ENCODE measurements at places on chromosomes 12 and 14.

GRCh38 chr14:51889851-51890250, 29.4 kb downstream of the GNG2 start:
- no peak for DNase-seq

GRCh38 chr12:2958432-2959191, 585 bp upstream of the TEAD4 start:
- peak; percentile 55 for DNase-seq

- no peak for DNase-seq
Measured at GRCh38 chr12:50201987-50202521, 34.9 kb upstream of the CERS5 start.

DNA sequence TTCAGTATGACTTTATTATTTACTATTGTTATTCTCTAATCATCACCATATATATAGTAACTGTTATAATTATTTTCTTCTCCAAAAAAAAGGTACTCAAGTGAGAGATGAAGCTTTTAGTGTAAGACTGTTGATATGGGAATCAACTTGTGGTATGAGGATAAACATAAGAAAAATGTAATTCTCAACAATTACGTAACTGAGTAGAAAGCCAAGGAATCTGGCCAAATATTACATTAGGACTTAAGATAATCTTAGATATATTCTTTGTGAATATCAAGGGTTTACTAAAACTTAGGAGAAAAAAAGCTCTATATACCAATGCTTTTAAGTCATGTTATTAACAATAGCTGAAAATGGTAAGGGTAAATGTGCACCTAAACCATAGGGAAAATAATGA, 13.3 kb downstream of the SENP1 start:
- no peak for DNase-seq

DNA sequence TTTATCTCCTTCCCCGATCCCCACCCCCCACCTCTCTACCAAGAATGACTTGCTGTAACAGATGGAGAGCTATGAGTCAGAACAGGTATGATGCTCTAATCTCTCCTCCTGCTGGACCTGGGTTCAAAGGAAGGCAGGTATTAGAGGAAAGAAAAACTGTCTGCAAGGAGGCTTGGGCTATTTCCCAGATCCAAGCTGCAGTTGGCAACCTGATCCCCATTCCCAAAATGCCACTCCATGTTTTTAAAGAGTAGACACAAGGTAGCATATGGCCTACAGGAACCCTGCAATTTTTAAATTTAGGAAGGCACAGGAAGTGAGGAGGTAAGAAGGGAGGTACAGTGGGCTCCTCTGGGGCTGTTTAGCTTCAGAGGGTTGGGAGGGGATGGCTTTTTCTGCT, 33.0 kb downstream of the SRRM4 start:
- no peak for DNase-seq

GRCh38 chr12:20423557-20423956, 55.2 kb downstream of the PDE3A start:
- DNase-seq: no peak

- no peak for DNase-seq
Measured at GRCh38 chr14:105021656-105022275, 883 bp upstream of the CDCA4 start.

- no peak for DNase-seq
Measured at GRCh38 chr14:53950031-53950793, 6.4 kb downstream of the BMP4 start.

GRCh38 chr14:84036840-84037239, 1493.1 kb upstream of the FLRT2 start:
- peak; percentile 23 for DNase-seq

DNA sequence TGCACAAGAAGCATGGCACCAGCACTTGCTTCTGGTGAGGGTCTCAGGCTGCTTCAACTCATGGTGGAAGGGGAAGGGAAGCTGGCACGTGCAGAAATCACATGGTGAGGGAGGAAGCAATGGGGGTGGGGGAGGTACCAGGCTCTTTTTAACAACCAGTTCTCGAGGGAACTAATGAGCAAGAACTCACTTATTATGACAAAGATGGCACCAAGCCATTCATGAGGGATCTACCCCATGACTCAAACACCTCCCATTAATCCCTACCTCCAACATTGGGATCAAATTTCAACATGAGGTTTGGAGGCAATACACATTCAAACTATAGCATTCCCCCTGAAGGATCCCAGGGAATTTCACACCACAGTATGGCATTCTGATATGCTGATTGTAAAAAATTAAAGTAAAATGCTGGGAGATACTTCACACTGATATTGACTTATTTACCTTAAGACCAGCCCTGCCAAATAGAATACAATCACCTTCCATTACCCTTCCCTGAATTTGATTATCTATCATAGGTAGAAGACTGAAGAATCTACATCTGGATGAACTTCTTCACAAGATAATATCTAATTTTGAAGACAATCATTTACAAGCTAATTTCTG, 201.7 kb upstream of the PLXNC1 start:
- no peak for DNase-seq

DNA sequence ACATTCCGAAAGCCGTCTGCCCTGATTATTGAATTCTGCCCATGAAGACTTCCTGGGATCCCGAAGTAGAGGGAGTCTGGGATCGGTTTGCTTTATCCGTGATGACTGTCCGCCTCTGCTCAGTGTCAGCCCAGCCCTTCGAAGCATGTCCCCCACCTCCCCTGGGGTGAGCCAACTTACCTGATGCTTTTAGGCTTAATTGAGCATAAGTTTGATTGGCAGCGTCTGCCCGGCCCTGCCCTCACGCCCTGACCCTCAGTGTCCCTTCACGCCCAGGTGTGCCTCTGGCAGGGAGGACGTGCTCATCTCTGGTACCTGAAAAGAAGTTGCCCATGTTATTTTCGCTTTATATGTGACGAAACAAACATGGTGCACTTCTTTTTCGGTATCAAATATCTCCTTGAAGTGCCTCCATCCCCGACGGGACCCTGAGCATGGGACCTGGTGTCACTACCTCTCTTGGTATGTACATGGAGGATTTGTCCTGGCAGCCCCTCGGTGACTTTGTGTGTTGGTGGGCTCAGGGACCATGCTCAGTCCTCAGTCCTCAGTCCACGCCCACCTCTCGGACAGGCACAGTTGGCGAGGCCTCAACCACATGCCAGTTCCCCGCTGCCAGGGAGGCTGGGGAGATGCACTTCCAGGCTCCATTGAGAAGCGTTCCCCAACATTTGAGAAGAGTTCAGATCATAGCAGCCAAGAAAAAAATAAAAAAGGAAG, 130.1 kb upstream of the RTL1 start:
- no peak for DNase-seq

DNA sequence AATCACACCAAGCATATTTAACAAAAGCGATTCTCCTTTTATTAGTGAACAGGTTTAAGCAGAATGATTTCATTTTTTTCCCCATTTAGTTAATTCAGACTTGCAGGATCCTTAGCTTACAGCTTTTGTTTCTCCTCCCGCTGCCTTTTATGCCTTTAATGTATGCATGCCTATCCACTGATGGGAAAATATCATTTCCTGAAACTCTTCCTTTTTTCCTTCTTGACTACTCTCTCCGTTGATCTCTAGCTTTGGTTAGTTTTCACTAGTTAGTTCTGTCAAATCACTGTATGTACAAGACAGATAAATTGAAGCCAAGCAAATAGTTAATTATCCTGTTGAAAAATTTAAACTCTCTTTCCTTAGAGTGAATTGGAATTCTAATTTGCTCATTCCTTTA, 26.3 kb downstream of the NKX2-1 start:
- no peak for DNase-seq

DNA sequence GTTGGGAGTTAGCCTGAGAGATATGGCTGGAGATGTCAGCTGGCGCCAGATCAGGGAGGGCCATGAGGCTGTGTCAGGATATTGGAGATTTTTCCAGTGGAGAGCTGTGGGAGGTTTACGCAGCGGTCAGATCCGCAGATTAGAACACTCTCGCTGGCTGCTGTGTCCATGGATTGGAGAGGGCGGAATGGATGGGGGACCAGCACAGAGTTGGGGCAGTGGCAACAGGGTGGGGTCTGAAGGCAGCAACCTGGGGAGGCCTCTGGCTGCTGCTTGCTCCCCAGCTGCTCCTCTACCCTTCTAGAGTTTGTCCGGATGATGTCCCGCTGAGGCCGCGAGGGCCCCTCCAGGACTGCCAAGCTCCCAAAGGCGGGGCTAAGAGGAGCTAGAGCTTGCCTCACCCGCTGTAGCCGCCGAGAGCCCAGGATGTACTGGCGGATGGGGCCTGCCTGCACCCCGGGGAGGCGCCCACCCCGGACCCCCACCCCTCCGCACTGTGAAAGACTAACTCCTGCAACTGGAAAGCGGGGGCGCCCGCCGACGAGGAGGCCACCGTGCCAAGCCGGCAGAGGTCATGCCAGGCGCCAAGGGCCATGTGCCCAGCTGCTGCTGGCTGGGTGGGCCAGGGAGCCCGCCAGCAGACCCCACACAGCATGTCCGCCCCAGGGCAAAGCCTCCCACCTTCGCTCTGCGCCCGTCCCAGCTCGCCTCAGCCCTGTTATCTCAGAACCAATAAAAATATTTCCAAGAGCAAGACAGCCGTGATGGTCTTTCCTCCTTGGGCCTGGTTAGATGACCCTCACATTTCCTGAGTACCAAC, 20.2 kb upstream of the MLEC start:
- DNase-seq: no peak

GRCh38 chr12:22272335-22273151, 62.0 kb downstream of the ST8SIA1 start:
- DNase-seq: no peak

DNA sequence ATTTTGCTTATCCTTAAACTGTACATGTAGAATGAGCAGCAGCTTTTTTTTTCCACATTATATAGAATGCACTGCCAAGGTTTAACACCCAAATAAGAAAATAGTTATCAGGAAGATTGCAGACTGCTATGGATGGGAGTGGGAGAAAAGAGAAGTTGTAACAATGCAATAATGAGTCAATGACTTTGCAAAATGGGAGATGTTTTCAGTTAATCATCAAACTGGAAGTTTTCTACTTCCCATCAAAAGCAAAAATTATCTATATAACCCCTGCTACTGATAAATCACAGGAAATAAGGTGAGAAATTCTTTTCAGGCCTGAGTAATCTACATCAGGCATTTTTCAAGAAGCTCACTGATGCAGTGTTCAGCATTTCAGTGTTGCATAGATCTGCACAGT, 309.1 kb downstream of the GXYLT1 start:
- DNase-seq: no peak

- no peak for DNase-seq
Measured at GRCh38 chr12:116284396-116284795, 6.9 kb upstream of the MED13L start.

DNA sequence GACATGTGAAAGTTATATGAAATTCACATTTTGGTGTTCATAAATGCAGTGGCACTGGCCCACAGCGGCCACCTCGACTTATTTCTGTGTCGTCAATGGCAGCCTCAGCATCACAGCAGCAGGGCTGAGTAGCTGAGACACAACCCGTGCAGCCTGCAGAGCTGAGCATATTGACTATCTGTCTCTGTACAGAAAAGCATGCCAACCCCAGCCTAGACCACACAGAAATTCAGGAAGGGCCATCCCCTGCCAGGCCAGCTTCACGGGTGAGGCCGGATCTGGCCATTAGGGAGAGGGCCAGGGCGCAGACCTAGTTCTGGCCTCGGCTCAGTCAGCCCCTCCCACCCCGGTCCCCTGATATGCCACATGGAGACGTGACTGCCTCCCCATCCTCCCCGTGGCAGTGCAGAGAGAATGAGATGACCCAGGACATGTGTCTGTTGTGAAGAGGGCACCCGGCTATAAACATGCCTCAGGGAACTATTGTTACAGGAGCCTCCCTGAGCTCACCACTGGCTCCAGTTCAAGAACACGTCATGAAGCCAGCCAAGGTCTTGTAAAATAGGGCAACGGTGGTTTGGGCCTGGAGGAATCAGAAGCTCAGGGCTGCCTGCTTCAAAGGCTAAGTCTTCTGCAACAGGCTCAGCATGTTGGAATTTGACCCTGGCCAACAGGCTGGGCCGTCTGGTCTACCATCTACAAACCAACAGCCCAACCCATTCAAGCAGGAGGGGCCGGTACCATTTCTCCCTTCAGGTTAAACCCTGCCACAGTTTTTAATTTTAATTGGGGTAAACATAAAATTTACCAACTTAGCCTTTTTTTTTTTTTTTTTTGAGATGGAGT, 25.5 kb downstream of the SCARB1 start:
- peak; percentile 86 for DNase-seq

GRCh38 chr12:112168561-112168971, 43.2 kb downstream of the TRAFD1 start:
- no peak for DNase-seq

GRCh38 chr14:72636871-72637270, 257.0 kb downstream of the DPF3 start:
- DNase-seq: no peak

GRCh38 chr12:91271185-91271584, 88.6 kb upstream of the DCN start:
- DNase-seq: no peak

- no peak for DNase-seq
Measured at GRCh38 chr12:88127099-88127498, 14.8 kb downstream of the CEP290 start.

DNA sequence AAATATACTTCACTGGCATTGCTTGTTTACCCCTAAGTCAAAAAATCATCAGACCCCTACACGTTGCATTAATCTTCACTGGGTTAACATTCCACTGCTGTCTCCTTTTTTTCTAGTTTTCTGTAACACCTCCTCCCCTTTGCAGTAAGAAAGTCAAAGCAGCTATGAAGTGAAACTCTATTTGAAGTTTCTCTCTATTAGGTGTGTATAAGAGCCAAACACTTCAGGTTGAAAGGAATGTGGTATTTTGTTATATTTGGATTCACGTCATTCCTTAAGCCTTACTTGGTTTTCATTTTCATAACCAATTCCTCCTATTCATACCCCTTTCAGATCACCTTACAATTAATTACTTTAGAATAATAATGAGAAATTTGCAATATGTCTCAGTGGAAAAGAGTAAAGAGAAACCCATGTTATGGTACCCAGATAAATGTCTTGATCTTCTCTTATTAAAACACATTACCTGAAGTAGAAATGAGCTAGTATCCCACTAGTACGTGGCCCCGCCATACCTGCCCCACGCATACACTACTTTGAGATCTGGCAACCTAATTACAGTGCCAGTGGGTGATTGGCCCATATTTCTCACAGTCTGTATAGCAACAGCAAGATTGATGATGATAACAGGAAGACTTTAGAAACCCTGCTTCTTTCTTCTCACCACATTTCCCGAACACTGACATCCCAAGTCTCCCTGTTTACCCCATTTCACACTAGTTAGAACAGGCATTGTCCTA, 236.4 kb upstream of the RGS6 start:
- no peak for DNase-seq

DNA sequence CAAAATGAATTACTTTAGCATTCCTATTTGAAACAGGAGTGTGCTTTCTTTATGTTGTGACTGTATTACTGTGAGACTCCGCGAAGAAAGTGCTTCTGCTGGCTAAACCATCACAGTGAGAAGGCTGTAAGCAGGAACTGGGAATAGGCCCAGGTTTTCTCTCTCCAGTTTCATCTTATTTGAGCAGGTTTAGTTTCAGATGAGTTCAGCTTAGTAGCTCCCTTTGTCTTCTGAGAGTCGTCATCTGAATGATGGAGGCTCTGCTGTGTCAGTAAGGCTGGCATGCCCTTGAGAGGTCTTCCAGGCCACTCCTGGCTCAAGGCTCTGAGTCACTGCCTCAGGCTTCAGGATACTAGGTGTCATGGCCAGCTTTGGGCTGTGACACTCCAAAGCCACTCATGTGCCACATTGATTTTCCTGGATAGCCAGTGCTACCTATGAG, 205.6 kb upstream of the RGS6 start:
- no peak for DNase-seq

Measured in amniotic stem cell (primary cell).